ENCODE measurements at places on chromosomes 5 and 9.

DNA sequence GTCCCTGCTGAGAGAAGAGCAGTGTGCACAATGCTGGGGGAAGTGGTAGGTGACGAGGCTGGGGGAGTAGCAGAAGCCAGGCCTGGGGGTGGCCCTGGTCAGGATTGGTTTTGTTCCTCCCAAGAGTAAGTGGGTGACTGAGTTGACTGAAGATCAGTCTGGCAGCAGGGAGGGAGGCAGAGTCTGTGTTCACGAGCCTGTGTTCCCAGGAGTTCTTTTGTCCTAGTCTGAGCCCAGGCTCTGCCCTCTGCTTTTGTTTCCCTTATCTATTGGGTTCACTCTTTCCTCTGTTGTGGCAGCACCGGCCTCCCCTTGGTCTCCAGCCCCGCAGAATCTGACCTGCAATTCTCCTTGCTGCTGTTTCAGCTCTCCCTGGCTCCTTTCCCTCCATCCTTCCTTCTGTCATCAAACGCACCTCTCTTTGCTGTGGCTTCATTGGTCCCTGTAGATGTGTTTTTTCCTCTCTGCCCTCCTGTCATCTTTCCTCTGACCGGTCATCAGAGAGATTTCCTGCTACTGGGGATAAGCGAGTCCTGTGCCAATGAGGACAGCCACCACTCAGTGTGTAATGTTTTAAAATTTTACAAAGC, 607.4 kb downstream of the KIF4B start:
- no peaks in the 10 kb centered on the region for H3K4me1 ChIP-seq
- H3K36me3 ChIP-seq = no peaks in the 10 kb centered on the region

- H3K4me1 ChIP-seq = no peaks in the 10 kb centered on the region
- DNase-seq = peak; percentile 68
- no peaks in the 10 kb centered on the region for H3K27me3 ChIP-seq
- H3K27ac ChIP-seq = no peak overlapping the region
- no peak overlapping the region for H3K4me3 ChIP-seq
Observed at GRCh38 chr5:4879693-4880303, 260.3 kb upstream of the ADAMTS16 start.

DNA sequence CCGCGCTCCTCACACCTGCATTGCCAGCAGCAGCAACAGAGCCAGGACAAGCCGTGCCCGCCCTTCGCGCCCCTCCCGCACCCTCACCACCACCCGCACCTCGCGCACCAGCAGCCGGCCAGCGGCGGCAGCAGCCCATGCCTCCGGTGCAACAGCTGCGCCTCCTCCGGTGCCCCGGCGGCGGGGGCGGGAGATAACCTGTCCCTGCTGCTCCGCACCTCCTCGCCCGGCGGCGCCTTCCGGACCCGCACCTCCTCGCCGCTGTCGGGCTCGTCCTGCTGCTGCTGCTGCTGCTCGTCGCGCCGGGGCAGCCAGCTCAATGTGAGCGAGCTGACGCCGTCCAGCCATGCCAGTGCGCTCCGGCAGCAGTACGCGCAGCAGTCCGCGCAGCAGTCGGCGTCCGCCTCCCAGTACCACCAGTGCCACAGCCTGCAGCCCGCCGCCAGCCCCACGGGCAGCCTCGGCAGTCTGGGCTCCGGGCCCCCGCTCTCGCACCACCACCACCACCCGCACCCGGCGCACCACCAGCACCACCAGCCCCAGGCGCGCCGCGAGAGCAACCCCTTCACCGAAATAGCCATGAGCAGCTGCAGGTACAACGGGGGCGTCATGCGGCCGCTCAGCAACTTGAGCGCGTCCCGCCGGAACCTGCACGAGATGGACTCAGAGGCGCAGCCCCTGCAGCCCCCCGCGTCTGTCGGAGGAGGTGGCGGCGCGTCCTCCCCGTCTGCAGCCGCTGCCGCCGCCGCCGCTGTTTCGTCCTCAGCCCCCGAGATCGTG, 517 bp downstream of the KCNN2 start:
- no peak for DNase-seq
- H3K4me1 ChIP-seq = no peaks in the 10 kb centered on the region
- peak overlapping the region; percentile 47 for H3K4me3 ChIP-seq
- H3K27ac ChIP-seq = peak overlapping the region; percentile 28
- no peaks in the 10 kb centered on the region for H3K36me3 ChIP-seq

DNA sequence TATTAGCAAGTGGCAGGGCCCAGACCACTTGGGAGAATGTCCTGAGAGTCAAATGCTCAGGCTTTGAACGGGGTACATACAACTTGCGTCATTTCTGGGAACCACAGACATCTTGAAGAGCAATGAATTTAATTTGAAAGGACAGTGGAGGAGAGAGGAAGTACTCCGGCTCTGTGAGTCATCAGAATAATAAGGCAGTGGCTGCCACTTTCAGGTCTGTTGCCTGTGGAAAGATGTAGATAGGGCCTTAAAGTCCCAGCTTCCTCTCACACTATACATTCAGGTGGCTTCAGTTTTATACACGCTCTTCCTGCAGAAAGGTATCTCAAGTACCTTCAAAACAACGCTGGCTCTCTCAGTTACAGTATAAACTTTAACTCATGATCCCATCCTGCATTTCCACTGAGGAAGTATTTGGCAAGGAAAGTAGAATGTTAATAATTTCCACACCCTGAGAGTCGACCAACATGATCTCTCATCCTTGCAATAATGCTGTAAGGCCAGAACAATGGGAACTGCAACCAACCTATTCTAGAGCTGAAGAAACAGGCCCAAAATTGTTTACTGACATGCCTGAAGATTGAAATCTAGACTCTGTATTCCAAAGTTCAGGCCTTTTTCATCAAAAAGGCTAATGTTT, 6.8 kb upstream of the PRUNE2 start:
- no peak for DNase-seq
- H3K4me3 ChIP-seq = no peak overlapping the region
- H3K4me1 ChIP-seq = no peaks in the 10 kb centered on the region
- no peaks in the 10 kb centered on the region for H3K27me3 ChIP-seq
- peak overlapping the region; percentile 43 for H3K27ac ChIP-seq
